ENCODE measurements at places on chromosomes 4 and X. TPM values are rescaled to one million over a fixed set of nuclear protein-coding genes. Genes with fewer than 3 reads are reported as not detected.

The GNRHR gene
- total RNA-seq, result not detected

The DSPP gene
- total RNA-seq, result not detected

The FAAH2 gene
- total RNA-seq, result 31.7 TPM

The BANK1 gene
- total RNA-seq, result 3.3 TPM

The PLAC8 gene
- 2.6 TPM for total RNA-seq

The FRAS1 gene
- 6.4 TPM for total RNA-seq

The S100G gene
- total RNA-seq, result not detected

The TIMM8A gene
- 4.0 TPM for total RNA-seq

The TEX13D gene
- 1.9 TPM for total RNA-seq

The CLRN2 gene
- total RNA-seq, result not detected

The CHM gene
- 20.2 TPM for total RNA-seq

The AMBN gene
- total RNA-seq, result not detected

The FMR1NB gene
- total RNA-seq, result not detected

The MMRN1 gene
- 10.6 TPM for total RNA-seq

The PCDH10 gene
- total RNA-seq, result 3.9 TPM

The TRO gene
- total RNA-seq, result 24.3 TPM

The HTR2C gene
- not detected for total RNA-seq

The KLHL15 gene
- total RNA-seq, result 4.7 TPM

The CXorf65 gene
- total RNA-seq, result not detected

The ARHGAP24 gene
- total RNA-seq, result 7.4 TPM

The PAGE2 gene
- 12.8 TPM for total RNA-seq

The SUPT20HL1 gene
- not detected for total RNA-seq

The GJB1 gene
- total RNA-seq, result 28.3 TPM
